ENCODE measurements at places on chromosomes 2 and 18. TPM values are rescaled to one million over a fixed set of nuclear protein-coding genes. Genes with fewer than 3 reads are reported as not detected.

Gene NFATC1
- polyA plus RNA-seq = 4.6 TPM

DNA sequence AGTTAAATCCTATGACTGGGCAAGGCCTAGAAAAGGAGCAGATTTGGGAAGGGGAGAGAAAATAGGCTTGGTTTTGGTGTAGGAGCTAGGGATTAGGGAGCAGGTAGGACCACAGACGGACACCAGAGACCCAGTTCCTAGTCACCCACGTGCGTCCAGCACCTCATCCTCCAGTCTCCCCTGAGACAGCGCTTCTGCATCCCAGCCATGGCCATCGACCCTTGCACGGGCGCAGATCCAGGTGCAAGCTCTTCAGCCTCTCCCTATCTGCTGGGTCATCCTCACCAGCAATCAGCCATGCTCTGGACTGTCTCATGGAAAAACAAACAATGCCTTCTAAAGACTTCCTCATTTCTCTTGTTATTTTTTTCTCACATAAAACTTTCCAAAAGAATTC is 246.8 kb upstream of the RAB6C start:
- DNase-seq = no peak

- DNase-seq = no peak
Observed at GRCh38 chr2:289362-290089, 1.6 kb upstream of the ALKAL2 start.

DNA sequence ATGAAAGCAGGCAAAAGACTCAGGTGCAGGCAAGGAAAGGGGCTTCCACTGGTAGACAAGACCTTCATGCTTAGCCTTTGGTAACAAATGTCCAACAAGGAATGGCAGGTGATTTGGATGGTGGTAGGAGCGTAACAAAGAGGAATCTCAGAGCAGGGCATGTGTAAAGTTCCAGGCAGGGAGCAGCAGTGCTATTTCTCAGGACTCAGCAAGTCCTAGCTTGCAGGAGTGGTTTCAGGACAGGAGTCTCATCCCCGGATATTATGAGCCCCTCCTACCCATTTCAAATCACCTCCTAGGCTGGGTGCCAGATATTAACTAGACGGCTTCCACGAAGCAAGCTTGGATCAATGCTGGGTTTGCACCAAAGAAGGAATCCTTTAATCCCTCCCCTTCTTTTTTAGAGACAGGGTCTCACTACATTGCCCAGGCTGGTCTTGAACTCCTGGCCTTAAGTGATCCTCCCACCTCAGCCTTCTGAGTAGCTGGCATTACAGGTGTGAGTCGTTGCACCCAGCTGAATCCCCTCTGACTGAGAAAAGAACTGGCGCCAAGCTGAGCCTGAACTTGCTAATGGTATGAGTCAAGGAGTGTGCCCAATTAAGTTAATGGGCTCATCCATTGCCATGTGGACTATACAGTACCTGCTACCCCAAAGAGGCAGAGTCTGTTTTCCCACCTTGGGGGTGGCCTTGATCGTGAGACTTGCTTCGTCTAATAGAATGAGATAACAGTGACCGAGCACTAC is 190.3 kb downstream of the ARL4C start:
- DNase-seq = no peak

Gene LONRF2
- polyA plus RNA-seq = 2.8 TPM

Gene ZNF512
- 75.8 TPM for polyA plus RNA-seq

- peak; percentile 71 for DNase-seq
Observed at GRCh38 chr2:67895227-67895941, 167.4 kb downstream of the C1D start.

DNA sequence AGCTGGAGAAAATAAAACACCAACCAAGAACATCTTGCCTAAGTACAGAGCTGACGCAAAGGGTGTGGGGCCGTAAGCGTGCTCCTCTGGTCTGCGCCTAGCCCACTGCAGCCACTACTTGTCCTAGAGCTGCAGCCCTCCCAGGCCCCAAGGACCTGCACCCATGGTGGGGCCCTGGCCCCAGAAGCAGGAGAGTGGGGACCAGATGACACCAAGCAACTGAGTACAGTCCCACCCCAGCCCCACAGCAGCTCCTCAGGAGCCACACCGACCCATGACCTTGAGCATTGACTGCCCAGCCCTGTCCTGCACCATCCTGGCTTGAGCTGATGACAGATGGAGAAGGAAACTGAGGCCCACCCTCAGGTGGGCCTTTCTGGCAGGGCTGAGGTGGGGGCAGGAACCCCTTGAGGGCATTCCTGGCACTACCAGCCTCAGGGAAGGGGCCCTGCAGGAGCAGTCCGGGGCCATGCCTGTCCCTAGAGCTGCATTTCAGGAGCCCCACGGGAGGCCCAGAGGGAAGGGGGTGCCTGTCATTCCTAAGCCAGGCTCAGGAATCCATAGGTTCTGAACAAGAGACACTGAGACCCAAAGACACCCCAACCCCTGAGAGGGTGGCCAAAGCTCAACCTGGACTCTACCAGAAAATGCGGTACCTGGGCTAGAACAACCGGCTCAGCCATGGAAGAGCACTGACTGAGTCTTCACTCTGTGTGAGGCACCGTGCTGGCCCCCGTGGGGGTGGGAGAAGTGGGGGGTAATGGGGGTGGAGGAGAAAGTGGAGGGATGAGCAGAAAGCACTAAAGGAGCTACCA is 4.9 kb downstream of the KIF1A start:
- no peak for DNase-seq

DNA sequence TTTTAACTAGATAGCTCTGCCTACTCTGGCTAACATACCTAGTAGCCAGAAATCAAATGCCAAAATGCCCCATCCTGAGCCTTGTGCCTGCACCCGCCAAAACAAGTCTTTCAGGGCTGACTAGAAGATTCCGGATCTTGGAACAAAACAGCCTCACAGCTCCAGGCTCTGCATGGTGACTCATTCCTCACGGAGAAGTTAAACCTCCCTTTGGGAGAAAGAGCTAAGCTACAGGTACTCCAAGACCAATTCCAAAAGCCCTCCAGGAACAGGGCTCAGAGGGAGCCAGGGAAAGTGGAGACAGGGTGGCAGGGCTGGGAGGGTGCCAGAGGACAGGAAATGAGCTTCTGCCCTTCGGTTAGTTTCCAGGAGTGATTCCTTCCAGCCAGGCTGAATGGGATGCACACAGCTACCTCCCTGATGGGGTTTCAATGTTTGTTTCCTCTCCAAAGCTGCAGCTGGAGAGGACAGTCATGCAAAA is 295.6 kb downstream of the TNS1 start:
- DNase-seq = no peak

GRCh38 chr2:71630454-71631328 is 177.3 kb downstream of the DYSF start:
- no peak for DNase-seq

DNA sequence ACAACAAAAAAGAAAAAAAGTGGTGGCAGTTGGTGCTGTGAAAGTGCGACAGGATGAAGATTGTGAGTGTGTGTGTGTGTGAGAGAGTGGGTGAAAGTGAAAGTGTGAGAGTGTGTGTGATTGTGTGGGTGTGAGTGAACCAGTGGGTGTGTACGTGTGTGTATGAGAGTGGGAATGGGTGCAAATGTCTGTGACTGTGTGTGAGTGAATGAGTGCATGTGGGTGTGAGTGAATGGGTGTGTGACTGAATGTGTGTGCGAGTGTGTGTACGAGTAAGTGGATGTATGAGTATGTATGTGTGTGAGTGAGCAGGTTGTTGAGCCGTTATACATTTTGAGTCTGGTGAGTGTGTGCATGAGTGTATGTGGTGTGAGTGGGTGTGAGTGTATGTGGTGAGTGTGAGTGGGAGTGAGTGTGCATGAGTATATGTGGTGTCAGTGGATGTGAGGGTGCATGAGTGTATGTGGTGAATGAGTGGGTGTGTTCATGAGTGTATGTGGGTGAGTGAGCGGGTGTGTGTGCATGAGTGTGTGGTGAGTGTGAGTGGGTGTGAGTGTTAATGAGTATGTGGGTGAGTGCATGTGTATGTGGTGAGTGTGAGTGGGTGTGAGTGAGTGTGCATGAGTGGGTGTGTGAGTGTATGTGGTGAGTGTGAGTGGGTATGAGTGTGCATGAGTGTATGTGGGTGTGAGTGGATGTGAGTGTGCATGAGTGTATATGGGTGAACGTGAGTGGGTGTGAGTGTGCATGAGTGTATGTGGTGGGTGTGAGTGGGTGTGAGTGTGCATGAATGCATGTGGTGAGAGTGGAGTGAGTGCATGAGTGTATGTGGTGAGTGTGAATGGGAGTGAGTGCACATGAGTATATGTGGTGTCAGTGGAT is 69.3 kb upstream of the HPCAL1 start:
- no peak for DNase-seq

DNA sequence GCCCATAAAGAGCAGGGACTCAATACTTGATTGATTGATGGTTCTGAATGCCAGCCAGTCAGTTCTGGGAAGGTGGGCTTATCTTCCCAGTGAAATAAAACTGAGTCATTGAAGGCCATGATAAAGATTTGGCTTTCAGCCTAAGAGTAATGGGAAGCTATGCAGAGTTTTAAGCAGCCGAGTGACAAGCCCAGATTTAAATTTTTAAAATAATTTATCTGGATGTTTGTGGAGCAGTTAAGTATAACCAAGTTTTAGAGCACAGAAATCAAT is 122.8 kb downstream of the RAPGEF4 start:
- no peak for DNase-seq

Gene ATP5MC3
- 322 TPM for polyA plus RNA-seq

Gene SLC5A7
- polyA plus RNA-seq = 0.83 TPM
